ENCODE measurements at places on chromosomes 16 and 17.

DNA sequence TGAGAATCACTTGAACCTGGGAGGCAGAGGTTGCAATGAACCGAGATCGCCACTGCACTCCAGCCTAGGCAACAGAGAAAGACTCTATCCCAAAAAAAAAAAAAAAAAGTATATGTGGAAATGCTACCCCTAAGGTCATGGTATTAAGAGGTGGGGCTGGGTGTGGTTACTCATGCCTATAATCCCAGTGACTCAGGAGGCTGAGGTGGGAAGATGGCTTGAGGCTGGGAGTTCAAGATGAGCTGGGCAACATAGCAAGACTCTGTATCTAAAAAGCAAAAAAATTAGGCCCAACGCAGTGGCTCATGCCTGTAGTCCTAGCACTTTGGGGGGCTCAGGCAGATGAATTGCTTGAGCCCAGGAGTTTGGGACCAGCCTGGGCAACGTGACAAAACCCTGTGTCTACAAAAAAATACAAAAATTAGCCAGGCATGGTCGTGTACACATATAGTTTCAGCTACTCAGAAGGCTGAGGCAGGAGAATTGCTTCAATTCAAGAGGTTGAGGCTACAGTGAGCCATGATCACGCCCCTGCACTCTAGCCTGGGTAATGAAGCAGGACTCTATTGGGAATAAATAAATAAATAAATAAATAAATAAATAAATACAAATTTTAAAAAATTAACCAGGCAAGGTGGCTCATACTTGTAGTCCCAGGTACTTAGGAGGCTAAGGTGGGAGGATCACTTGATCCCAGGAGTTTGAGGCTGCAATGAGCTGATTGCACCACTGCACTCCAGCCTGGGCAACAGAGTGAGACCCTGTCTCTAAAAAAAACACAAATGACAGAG lies 32.3 kb upstream of the NUFIP2 start:
- no peak for DNase-seq

- DNase-seq: no peak
Measured at GRCh38 chr16:75948441-75948840, 222.2 kb upstream of the CPHXL start.

DNA sequence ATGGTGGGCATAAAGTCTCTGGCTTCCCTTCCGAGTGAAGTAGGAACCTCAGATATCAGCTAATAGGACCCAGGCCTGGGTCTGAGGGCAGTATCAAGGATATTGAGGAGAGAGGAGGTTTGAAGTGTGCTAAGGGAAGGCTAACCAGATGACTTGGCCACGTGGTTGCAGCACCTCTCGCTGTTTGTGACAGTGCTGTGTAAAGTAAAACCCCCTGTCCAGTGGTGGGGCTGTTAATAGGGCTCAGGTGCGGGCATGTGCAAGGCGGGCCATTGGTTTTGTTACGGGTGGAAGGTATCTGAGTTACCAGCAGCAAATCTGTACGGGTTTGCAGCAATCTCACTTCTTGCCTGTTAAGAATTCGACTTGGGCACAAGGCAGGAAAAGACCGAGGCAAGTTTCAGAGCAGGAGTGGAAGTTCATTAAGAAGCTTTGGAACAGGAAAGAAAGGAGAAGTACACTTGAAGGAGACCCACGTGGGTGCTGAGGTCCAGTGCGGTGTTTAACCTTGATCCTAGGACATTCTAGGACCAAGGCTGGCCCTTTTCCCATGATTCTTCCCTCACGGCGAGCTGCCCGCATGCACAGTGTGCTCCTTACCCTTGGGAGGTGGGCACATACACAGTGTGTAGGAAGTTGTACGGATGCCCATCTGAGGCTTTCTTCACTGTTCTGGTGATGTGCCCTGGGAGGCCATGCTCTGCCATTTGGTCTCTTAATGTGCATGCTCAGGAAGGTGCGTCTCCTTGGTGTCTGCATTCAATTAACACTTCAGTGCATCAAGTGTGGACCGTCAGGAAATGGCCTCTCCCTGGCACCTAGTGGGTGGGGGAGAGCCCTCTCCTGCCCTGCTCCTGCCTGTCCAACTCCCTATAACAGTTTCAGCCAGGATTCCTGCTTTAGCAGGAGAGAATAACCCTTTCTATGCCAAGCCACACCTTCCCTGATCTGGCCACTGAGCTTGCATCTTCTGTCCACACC lies 20.3 kb downstream of the SGF29 start:
- DNase-seq: no peak

- DNase-seq: no peak
Measured at GRCh38 chr17:80137131-80137530, 9.8 kb downstream of the EIF4A3 start.

- DNase-seq: no peak
Measured at GRCh38 chr16:67893743-67894399, 817 bp downstream of the PSKH1 start.

DNA sequence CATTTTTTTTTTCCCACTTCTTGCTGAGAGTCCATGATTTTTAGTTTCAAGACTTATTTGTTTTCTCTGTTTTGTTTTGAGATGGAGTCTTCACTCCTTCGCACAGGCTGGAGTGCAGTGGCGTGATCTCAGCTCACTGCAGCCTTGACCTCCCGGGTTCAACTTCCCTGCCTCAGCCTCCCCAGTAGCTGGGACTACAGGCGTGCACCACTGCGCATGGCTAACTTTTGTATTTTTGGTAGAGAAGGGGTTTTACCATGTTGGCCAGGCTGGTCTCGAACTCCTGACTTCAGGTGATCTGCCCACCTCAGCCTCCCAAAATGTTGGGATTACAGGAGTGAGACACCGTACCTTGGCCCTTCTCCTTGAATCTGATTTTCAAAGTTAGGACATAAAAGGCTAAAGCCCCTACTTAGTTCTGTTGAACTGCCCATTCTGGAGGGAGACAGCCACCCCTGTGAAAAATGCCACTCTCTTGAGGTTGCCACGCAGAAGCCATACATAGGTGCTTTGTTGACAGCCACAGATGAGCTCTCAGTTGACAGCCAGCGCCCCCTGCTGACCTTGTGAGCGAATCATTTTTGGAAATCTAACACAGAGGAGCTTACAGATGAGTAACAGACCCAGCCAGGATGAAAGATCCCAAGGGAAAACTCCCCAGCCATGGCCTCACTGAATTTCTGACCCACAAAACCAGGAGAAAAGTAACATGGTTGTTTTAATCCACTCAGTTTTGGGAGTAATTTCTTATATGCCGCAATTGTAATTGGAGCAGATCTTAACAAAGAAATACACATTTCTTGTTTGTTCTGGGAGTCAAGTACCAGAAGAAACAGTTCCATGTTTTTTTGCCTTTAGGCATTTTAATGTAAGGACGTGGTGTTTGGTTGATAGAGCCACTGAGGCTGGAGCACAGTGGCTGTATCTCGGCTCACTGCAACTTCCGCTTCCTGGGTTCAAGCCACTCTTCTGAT lies 38.8 kb downstream of the PKD1L3 start:
- DNase-seq: peak; percentile 63

GRCh38 chr16:63672493-63672892 lies 1449.4 kb downstream of the CDH11 start:
- DNase-seq: no peak

- DNase-seq: no peak
Measured at GRCh38 chr17:40902498-40902897, 17.5 kb upstream of the KRT20 start.
